Calu3 (cell line): ENCODE measurements at places on chromosomes 3 and 15. TPM values are rescaled to one million over a fixed set of nuclear protein-coding genes. Genes with fewer than 3 reads are reported as not detected.

- no peak overlapping the region for H3K27ac ChIP-seq
- no peaks in the 10 kb centered on the region for H3K4me1 ChIP-seq
- no peaks in the 10 kb centered on the region for H3K27me3 ChIP-seq
- peaks cover 38% of the 10 kb centered on the region for H3K36me3 ChIP-seq
Measured at GRCh38 chr3:47408839-47409229, 28.0 kb downstream of the PTPN23 start.

DNA sequence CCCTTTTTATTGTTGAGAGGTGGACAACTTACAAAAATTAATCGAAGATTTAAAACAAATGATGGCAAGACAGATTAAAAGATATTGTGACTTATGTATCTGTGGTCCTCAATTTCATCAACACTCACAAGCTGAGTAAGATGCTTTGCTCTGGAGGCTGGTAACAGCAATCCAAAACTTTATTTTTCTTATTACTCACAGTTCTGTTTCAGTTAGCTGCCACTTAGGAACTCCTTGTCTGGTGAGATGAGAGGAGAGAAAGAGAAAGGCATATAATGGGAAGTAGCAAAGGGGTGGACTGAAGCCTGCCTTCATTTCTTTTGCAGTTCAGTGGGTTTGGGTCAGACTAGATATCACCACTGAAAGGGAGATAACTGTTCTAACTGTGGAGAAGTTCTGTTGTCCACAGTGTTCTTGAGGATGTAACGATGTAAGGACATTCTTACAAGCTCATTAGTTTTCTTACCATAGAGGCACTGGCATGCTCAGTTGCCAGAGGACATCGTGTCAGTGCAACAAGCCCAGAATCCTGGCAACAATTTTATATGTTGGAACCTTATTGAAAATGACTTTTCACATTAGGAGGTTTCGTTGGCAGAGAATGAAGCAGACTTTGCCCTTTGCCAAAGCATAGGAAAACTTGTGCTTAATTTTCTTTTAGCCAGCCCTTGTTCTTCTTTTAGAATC lies 93.6 kb downstream of the PLCL2 start:
- no peak for DNase-seq
- no peak overlapping the region for H3K27ac ChIP-seq
- no peaks in the 10 kb centered on the region for H3K4me1 ChIP-seq
- no peaks in the 10 kb centered on the region for H3K27me3 ChIP-seq
- no peaks in the 10 kb centered on the region for H3K36me3 ChIP-seq

- no peak overlapping the region for H3K4me3 ChIP-seq
- no peak overlapping the region for H3K27ac ChIP-seq
- DNase-seq = no peak
- H3K4me1 ChIP-seq = no peaks in the 10 kb centered on the region
Measured at GRCh38 chr3:142676151-142676550, 47.7 kb upstream of the TRPC1 start.

GRCh38 chr3:125496701-125497100 lies 23.3 kb downstream of the SNX4 start:
- H3K27ac ChIP-seq = no peak overlapping the region
- H3K27me3 ChIP-seq = no peaks in the 10 kb centered on the region
- H3K4me1 ChIP-seq = no peaks in the 10 kb centered on the region

- no peak overlapping the region for H3K4me3 ChIP-seq
- no peak for DNase-seq
- no peaks in the 10 kb centered on the region for H3K27me3 ChIP-seq
- H3K36me3 ChIP-seq = no peaks in the 10 kb centered on the region
Measured at GRCh38 chr3:77917225-77917624, 877.3 kb downstream of the ROBO2 start.

GRCh38 chr3:63931290-63931689 lies 19.1 kb upstream of the SCAANT1 start:
- no peaks in the 10 kb centered on the region for H3K27me3 ChIP-seq
- no peak for DNase-seq
- no peak overlapping the region for H3K4me3 ChIP-seq
- H3K4me1 ChIP-seq = peaks cover 20% of the 10 kb centered on the region
- no peaks in the 10 kb centered on the region for H3K36me3 ChIP-seq

GRCh38 chr15:25734680-25735355 lies 128.3 kb downstream of the ATP10A start:
- H3K27ac ChIP-seq = no peak overlapping the region
- no peaks in the 10 kb centered on the region for H3K4me1 ChIP-seq
- no peak overlapping the region for H3K4me3 ChIP-seq

SOX14 gene
- not detected in 2 replicates for total RNA-seq

GRCh38 chr3:108225221-108225620 lies 3.0 kb upstream of the IFT57 start:
- H3K36me3 ChIP-seq = peaks cover 17% of the 10 kb centered on the region
- H3K27ac ChIP-seq = no peak overlapping the region
- no peak for DNase-seq
- H3K4me1 ChIP-seq = peaks cover 11% of the 10 kb centered on the region

PRR23A gene
- total RNA-seq = not detected in 2 replicates

PHLDB2 gene
- 15.4 and 30.7 TPM in 2 replicates for total RNA-seq

RGMA gene
- total RNA-seq = 0.73 and 0.78 TPM in 2 replicates

DNA sequence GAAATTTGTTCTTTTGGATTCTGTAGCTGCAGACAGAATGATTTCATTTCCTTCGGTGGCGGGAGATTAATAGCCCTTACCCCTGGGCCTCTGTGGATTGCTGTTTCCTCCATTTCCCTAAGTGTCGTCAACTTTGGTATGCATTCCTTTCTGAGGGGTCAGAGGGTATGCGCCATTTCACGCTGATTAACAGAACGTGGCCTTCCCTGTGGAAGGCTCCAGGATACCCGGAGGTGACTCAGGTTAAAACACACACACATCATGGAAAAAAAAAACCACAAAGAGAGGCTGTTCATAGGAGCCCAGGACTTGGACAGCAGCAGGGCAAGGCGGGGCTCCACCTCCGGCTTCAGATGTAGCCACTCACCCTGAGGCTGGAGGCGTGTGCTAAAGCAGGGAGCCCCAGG lies 51.9 kb downstream of the EPHB1 start:
- H3K36me3 ChIP-seq = peaks cover 9% of the 10 kb centered on the region
- DNase-seq = peak; percentile 75
- peaks cover 13% of the 10 kb centered on the region for H3K4me1 ChIP-seq
- peak overlapping the region; percentile 87 for H3K27ac ChIP-seq
- peaks cover 12% of the 10 kb centered on the region for H3K27me3 ChIP-seq

- no peak overlapping the region for H3K4me3 ChIP-seq
- H3K27ac ChIP-seq = no peak overlapping the region
- DNase-seq = no peak
- H3K36me3 ChIP-seq = no peaks in the 10 kb centered on the region
Measured at GRCh38 chr15:69119001-69119400, 41.4 kb upstream of the GLCE start.
